OCI-LY7 (cell line): ENCODE measurements at places on chromosomes 16 and 17.

DNA sequence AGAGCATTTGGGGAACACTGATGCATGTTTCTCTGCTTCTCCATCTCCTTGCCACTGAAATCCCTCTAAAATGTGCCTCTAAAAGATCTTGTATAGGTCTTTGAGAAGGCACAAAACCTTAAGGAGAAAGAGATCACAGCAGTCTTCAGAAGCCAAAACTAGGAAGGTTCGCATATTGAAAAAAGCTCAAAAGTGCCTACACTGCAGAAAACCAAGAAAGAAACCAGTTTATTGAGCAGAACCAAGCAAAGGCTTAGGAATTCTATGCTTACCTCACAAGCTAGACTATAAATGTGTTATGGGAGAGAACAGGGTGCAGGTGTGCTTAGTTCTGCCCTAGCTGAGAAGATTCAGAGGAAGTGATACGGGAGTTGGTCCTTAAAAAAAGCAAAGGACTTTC, 16.6 kb downstream of the DGKE start:
- no peak for DNase-seq

GRCh38 chr16:31092330-31092729, 2.3 kb downstream of the VKORC1 start:
- DNase-seq, result no peak

GRCh38 chr17:10585529-10585928, 36.1 kb upstream of the MYH2 start:
- DNase-seq, result no peak

DNA sequence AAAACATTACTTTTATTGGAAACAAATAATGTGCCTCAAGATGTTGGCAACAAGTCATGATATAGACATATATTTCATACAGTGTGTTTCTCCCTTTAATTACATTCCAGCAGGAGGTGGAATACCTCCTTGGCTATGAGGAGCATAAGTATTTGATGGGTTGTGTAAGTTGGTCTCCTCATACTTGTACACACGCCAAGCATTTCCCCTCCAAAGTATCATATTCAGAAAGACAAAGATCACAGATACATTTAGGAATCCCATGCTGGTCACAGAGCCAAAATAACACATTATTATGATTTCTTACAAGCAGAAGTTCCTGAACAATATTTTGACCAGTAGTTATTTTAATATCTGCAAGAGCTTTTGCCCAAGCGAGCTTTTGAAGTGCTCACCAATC, 57.8 kb downstream of the WSB1 start:
- no peak for DNase-seq

- no peak for DNase-seq
These were observed 12.1 kb upstream of the CCL8 start for GRCh38 chr17:34307110-34307509.

DNA sequence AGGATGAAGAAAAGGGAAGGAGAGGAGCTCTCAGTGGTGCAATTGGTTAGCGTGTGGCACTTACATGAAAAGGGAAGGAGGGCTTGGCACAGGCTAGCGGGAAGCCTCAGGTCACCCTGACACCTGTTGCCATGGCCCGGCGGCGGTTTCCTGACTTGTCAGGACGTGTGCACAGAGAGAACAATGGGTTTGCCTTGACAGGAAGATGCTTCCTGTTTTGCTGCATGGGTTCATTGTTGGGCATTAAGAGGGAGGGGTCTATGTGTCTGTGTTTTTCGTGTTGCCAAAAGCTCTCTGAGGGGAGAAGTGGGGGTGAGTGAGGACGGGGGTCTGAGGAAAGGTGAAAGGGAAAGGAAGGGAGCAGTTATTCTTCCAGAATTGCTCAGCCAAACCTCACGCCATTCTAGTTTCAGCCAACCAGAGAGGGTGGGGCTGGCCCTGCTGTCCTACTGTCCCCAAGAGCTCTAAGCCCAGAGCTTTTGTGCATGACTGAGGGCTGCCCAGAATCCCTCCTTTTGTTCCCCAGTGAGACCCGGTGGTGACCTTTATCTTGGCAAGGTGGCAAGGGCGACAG, 17.1 kb upstream of the CCR7 start:
- DNase-seq, result peak; percentile 91

DNA sequence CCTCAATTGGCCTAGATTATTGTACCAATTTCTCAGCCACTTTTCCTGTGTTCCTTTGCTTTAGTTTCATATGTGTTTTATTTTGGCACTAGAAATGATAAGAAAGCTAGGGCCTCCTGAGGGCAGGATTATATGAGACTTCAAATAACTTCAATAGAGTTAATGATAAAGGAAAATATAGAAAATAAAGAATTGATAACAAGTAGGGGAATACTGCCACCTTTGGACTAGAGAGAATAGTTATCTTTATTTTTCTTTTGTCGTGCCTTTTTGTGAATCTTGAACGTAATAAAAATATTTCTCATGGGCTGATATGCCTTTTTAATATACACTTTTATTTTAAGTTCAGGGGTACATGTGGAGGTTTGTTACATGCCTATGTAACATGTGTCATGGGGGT, 29.3 kb upstream of the RBL2 start:
- DNase-seq, result no peak

- peak; percentile 86 for DNase-seq
These were observed 17.0 kb downstream of the FAM117A start for GRCh38 chr17:49746791-49747490.

GRCh38 chr17:62343764-62344270, 36.5 kb upstream of the EFCAB3 start:
- DNase-seq, result no peak

DNA sequence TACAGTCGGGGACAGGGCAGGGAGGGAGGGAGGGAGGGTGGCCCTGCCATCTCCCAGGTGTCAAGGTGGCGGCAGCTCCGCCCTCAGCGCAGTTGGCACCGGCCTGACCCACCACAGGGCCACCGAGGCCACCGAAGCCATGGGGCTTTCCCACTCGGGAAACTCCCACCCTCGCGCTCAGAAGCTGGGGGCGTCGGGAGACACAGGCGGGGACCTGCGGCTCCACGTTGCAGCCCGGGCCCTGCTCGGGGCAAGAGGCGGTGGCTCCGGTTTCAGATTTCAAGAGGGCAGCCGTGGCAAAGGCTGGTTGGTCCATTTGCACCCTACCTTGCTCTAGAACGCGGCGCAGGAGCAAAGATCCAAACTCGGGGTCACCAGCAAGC, 544 bp downstream of the CYB561 start:
- no peak for DNase-seq

DNA sequence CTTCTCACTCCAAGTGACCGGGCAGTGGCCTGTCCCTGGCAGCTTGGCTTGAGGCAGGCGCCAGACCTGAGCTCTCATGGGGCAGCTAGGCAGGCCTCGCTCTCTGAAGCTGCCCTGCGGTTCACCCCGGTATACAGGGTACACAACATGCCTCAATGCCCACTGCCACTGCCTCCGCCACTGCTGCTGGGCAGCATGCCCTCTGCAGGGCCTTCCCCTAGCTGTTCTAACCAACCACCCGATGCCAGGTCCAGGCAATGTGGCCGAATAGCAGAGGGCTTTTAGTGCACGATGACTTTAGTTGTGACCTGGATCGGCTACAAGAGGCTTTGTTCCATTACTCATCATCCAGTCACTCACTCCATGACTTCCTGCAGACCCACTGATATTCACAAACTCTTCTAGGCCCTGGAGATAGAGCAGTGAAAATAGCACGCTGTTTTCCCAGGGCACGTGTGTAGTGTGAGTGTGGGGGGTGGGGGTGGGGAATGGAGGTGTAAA, 19.7 kb downstream of the CDC42EP4 start:
- no peak for DNase-seq

GRCh38 chr16:1771188-1771863, at the start of gene NME3:
Gene NME3, minus strand, starts transcription at chr16:1771543. Its CDS starts 9 bp downstream, at chr16:1771534.
- DNase-seq, result peak; percentile 77

GRCh38 chr17:76086384-76086783, 7.4 kb downstream of the ZACN start:
- DNase-seq, result no peak

DNA sequence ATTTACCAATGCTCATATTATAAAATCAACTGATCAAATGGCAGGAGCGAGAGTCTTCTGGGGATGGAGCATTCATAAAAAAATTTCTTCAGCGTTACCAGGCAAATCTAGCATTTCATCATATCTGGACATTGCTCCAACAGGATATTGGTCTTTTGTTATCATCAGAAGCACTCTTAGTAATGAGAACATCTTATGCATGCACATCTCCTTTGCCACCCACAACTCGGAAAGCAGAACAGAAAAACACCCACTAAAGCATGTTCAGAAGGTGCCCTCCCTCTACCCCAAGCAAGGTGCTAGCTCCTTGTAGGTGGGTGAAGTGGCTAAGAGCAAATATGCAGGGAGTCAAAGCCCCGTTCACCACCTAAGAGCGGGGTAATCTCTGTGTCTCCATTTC, 18.9 kb downstream of the ARHGAP17 start:
- DNase-seq, result no peak

DNA sequence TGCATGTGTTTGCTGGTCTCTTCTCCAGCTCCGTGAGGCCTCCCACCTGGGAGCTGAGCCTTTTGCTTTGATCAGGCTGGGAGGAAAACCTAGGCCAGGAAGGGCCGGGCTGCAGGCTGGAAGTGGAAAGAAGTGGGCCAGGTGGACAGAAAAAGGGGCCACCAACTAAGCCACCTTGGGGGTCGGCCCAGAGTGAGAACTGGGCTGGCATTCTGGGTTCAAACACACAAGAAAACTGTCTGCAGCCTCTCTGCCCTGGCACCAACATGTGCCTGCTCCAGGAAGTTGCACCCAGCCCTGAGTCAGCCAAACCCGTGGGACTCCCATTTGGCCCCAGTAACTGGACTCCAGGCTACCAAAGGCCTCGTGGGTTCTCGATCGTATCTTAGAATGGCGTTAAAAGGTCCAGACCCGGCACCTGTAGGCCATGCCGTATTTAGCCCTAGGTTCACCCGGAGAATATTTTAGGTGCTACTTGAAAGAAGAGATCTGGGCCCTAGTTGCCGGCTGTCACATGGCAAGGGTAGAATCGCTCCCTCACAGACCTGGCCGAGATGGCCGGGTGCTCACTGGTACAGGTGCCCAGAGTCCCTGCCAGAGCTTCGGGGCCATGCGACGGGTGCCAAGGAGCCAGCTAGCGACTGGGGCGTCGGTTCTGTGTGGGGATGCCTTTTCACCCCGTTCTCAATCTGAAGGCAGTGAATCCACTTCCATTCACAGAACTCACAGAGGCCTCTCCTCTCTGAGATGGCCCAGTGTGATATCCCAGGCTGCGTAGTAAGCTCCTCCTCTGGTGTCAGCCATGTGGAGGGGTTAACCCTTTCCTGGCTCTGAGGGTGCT, 236.6 kb downstream of the MRTFB start:
- peak; percentile 53 for DNase-seq

- no peak for DNase-seq
These were observed 184.9 kb upstream of the CACNG5 start for GRCh38 chr17:66649818-66650543.
